ENCODE measurements at places on chromosomes 1 and 21.

DNA sequence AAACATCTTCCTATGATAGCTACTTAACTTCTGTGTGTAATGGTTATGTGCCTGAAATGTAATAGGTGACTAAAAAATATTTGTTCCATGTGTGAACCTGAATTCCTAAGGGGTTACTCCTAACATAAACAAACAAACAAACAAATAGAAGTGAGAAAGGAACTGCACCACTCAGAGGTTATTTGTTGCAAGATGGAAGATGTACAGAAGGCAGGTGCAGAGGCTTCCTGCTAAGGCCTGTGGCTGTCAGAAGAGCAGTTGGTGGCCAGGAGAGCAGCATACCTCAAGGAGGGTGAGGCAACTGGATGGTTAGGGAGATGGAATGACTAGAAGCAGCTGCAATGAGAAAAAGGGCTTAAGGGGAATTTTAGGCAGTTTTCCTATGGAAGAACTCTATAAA is 940.6 kb downstream of the TTLL7 start:
- H3K36me3 ChIP-seq = no peaks in the 10 kb centered on the region
- H3K27me3 ChIP-seq = no peaks in the 10 kb centered on the region
- no peak for DNase-seq
- H3K27ac ChIP-seq = no peak overlapping the region
- no peaks in the 10 kb centered on the region for H3K4me1 ChIP-seq
- H3K4me3 ChIP-seq = no peak overlapping the region

GRCh38 chr1:225460021-225460736 is 32.3 kb upstream of the LBR start:
- H3K4me1 ChIP-seq = no peaks in the 10 kb centered on the region
- no peak overlapping the region for H3K4me3 ChIP-seq
- no peak overlapping the region for H3K27ac ChIP-seq

- H3K4me3 ChIP-seq = no peak overlapping the region
- no peaks in the 10 kb centered on the region for H3K4me1 ChIP-seq
- DNase-seq = no peak
- no peak overlapping the region for H3K27ac ChIP-seq
- H3K36me3 ChIP-seq = no peaks in the 10 kb centered on the region
- no peaks in the 10 kb centered on the region for H3K27me3 ChIP-seq
Observed at GRCh38 chr21:34227386-34227852, 136.4 kb upstream of the KCNE2 start.

GRCh38 chr1:247375747-247376146 is 40.2 kb upstream of the NLRP3 start:
- no peaks in the 10 kb centered on the region for H3K27me3 ChIP-seq
- H3K4me3 ChIP-seq = no peak overlapping the region
- no peak overlapping the region for H3K27ac ChIP-seq

- no peak overlapping the region for H3K27ac ChIP-seq
- no peak overlapping the region for H3K4me3 ChIP-seq
- H3K27me3 ChIP-seq = no peaks in the 10 kb centered on the region
- peaks cover 4% of the 10 kb centered on the region for H3K4me1 ChIP-seq
Observed at GRCh38 chr1:90133133-90133532, 138.2 kb downstream of the ZNF326 start.

DNA sequence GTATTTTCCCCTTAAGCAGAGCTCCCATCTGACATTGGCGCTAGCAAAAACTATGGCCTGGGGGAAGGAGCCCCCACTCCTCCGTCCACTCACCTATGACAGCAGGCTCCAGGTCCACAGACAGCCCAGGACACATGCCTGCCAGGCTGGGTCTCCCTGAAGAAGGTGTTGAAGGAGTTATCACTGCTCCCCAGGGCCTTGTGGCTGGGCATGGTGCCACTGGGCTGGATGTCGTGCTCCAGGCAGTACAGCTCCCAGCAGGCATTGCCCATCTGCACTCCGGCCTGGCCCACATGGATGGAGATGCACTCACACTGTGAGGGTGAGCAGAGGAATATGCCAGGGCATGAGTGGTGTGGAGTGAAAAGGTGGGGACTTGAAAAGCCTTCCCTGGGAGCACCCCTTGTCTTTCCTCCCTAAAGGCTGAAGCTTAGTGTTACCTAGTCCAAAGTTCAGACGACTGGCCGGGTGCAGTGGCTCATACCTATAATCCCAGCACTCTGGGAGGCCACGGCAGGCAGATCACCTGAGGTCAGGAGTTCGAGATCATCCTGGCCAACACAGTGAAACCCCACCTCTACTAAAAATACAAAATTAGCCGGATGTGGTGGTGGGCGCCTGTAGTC is 30.0 kb downstream of the RABIF start:
- DNase-seq = no peak
- peaks cover 6% of the 10 kb centered on the region for H3K4me1 ChIP-seq
- no peak overlapping the region for H3K27ac ChIP-seq

- no peaks in the 10 kb centered on the region for H3K4me1 ChIP-seq
- H3K4me3 ChIP-seq = no peak overlapping the region
- no peaks in the 10 kb centered on the region for H3K36me3 ChIP-seq
- H3K27ac ChIP-seq = no peak overlapping the region
- no peaks in the 10 kb centered on the region for H3K27me3 ChIP-seq
Observed at GRCh38 chr1:89986020-89986419, 8.9 kb upstream of the ZNF326 start.

GRCh38 chr1:17949511-17949910 is 158.1 kb upstream of the IGSF21 start:
- H3K4me3 ChIP-seq = no peak overlapping the region
- no peak overlapping the region for H3K27ac ChIP-seq
- no peak for DNase-seq
- no peaks in the 10 kb centered on the region for H3K4me1 ChIP-seq
- H3K27me3 ChIP-seq = peaks cover 82% of the 10 kb centered on the region
- no peaks in the 10 kb centered on the region for H3K36me3 ChIP-seq

- peaks cover 5% of the 10 kb centered on the region for H3K4me1 ChIP-seq
- H3K27me3 ChIP-seq = no peaks in the 10 kb centered on the region
- DNase-seq = no peak
- H3K4me3 ChIP-seq = no peak overlapping the region
Observed at GRCh38 chr1:77783141-77783540, 3.7 kb downstream of the MIGA1 start.

DNA sequence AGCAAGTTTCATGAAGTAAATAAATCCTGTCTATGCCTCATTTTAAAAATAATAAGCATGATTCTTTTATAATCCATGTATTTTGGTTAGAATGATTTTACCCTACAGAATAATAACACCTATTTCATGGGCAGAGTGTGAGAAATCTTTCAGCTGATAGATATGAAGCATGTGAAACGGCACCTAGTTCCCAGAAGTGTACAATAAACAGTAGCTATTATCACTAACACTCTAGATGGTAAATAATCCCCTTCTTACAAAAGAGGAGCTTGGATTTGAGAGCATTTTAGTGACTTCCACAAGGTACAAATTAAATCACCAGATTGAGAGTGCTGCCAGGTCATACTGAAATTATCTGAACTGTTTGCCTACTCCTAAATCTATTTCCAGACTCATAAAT is 95.3 kb upstream of the NRIP1 start:
- DNase-seq = no peak
- H3K4me3 ChIP-seq = no peak overlapping the region
- no peaks in the 10 kb centered on the region for H3K27me3 ChIP-seq
- H3K27ac ChIP-seq = no peak overlapping the region
- no peaks in the 10 kb centered on the region for H3K36me3 ChIP-seq

GRCh38 chr1:229714964-229715603 is 89.0 kb downstream of the URB2 start:
- no peak overlapping the region for H3K4me3 ChIP-seq
- no peaks in the 10 kb centered on the region for H3K36me3 ChIP-seq
- H3K4me1 ChIP-seq = no peaks in the 10 kb centered on the region
- no peak overlapping the region for H3K27ac ChIP-seq
- DNase-seq = peak; percentile 71

GRCh38 chr1:178267646-178268094 is 173.8 kb downstream of the RASAL2 start:
- H3K27me3 ChIP-seq = no peaks in the 10 kb centered on the region
- no peaks in the 10 kb centered on the region for H3K36me3 ChIP-seq
- no peak overlapping the region for H3K4me3 ChIP-seq
- H3K27ac ChIP-seq = no peak overlapping the region
- H3K4me1 ChIP-seq = no peaks in the 10 kb centered on the region

DNA sequence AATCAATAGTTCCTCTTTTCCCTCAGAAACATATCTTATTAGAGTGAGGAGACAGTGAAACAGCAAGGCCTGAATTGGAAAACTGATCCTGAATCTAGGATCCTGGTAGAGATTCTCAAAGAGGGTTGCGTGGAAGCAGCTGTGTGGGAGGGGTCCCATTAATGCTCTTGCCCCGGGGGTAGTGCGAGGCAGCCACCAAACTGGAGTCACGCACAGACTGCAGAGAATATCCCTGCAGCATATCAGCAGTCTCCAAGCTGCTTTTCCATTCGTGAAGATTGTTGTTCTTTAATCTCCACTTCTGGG is 150.1 kb downstream of the DISC1 start:
- no peaks in the 10 kb centered on the region for H3K36me3 ChIP-seq
- H3K4me1 ChIP-seq = no peaks in the 10 kb centered on the region
- no peaks in the 10 kb centered on the region for H3K27me3 ChIP-seq
- no peak overlapping the region for H3K27ac ChIP-seq
- DNase-seq = no peak

- no peaks in the 10 kb centered on the region for H3K4me1 ChIP-seq
- H3K27ac ChIP-seq = no peak overlapping the region
- no peak for DNase-seq
- H3K27me3 ChIP-seq = no peaks in the 10 kb centered on the region
Observed at GRCh38 chr1:55877437-55878232, 662.5 kb upstream of the USP24 start.

GRCh38 chr1:216430744-216431143 is 7.5 kb upstream of the USH2A start:
- no peak for DNase-seq
- no peaks in the 10 kb centered on the region for H3K36me3 ChIP-seq
- no peak overlapping the region for H3K27ac ChIP-seq
- H3K4me1 ChIP-seq = no peaks in the 10 kb centered on the region
- no peaks in the 10 kb centered on the region for H3K27me3 ChIP-seq

DNA sequence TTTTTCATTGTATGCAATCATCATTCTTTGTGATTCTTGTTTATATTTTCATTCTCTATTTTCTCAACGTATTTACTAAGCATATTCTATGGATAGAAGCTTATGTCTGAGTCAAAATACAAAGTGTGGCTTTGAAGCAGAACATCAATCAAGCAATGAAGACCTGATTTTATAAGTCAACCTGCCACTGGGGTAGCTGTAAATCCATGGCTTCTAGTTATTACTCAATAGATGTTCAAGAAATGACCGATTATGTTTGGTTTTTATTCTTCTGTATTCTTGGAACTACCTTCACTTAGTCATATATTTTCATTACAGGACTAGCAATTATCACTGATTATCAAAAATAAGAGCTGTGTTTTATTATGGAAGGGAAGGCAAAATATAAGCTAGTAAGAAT is 20.5 kb upstream of the PTGS2 start:
- H3K4me3 ChIP-seq = no peak overlapping the region
- no peak for DNase-seq
- H3K36me3 ChIP-seq = no peaks in the 10 kb centered on the region
- H3K4me1 ChIP-seq = no peaks in the 10 kb centered on the region
- H3K27ac ChIP-seq = no peak overlapping the region
- no peaks in the 10 kb centered on the region for H3K27me3 ChIP-seq

DNA sequence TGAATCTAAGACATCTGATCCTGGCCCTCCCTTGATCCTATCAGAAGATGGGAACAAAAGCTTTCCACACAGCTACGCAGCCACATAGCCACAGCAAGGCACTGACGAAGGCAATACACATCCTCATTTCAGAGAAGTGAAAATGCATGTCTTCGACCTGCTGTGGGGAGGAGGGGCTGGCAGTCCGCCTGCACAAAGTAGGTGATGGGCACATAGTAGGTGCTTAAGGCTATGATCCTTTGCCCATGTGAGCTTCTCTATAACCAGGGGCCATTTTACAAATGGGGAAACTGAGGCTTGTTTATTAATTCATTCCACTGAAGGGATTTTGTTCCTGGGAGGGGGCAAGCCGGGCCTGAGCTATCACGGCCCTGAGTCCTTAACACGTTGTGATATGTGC is 94.2 kb downstream of the PAX7 start:
- H3K4me3 ChIP-seq = no peak overlapping the region
- peaks cover 97% of the 10 kb centered on the region for H3K27me3 ChIP-seq
- no peak overlapping the region for H3K27ac ChIP-seq
- no peaks in the 10 kb centered on the region for H3K36me3 ChIP-seq
- DNase-seq = no peak

Data from MM.1S (cell line).